Nephron progenitor cell (in vitro differentiated cells): ENCODE measurements at places on chromosomes 4 and X.

DNA sequence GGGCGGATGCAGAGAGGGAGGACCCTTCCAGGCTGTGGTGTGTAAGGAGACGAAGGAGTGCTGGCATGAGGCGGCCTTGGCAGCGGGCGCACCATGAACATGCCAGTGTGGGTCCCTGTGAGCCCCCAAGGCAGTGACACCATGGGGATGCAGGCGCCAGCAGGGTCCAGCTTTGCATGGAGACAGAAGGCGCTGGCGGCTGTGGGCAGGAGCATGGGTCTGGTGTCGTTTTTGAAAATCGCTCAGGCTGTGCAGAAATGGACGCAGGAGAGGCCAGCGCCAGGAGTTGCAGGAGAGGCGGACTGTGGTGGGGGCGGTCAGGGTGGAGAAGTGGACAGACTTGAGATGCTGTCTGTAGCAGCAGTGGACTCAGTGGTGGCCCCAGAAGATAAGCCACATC is 56.1 kb downstream of the PCGF3 start:
- DNase-seq = no peak

DNA sequence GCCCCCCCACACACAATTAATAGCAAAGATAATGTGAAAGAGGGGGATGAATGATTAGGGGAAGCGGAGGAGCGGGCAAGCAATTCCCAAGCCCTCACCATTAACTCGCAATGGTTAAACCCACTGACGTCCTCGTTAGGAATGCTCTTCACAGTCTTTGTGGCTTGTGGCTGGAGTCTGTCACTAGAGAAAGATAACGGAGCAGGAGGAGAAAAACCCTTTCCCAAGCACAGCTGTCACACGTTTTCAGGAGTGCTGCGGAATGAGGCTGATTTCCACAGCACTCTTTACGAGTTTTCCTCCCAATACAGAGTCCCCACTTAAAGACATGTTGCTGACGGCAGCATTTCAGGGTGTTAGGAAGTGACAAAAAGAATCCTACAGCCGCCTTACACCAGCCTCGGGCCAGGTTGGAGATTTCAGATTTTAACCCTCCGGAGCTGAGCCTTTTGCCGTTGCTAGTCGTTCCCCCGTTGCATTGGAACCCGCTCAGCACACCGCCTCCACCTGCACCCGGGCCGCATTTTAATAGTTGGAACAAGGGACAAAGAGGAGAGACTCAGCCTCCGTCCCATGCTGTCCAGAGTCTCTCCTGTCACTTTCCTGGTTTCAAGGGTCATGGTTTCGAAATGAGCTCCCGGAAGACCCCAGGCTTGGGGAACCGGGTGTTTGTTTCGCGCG is 92.2 kb downstream of the GEMIN8 start:
- DNase-seq = no peak

- no peak for DNase-seq
Measured at GRCh38 chr4:163680386-163681098, 186.1 kb downstream of the TMA16 start.

- DNase-seq = no peak
Measured at GRCh38 chrX:20517565-20517964, 250.9 kb upstream of the RPS6KA3 start.

DNA sequence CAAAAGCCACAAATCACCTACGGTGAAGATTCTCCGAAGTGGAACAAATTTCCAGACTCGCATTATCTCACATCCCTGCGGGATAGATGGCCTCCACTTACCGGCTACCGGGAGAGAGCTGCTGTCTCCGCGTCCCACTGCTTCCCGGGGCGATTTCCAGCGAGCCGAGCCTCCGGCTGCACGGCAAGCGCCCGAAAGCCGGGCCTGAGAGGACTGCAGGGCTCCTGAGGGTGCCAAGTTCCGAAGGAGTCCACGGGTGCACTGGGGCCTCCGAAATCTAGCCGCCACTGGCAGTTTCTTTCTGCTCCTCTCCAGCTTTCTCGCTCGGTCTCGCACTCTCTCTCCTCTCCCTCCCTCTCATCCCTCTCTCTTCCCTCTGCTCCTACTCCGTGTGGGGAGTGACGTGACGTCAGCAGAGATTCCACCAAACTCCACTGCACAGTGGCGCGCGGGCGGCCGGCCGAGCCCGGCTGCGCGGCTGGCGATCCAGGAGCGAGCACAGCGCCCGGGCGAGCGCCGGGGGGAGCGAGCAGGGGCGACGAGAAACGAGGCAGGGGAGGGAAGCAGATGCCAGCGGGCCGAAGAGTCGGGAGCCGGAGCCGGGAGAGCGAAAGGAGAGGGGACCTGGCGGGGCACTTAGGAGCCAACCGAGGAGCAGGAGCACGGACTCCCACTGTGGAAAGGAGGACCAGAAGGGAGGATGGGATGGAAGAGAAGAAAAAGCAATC is 14.0 kb upstream of the PITX2 start:
- DNase-seq = peak; percentile 80

DNA sequence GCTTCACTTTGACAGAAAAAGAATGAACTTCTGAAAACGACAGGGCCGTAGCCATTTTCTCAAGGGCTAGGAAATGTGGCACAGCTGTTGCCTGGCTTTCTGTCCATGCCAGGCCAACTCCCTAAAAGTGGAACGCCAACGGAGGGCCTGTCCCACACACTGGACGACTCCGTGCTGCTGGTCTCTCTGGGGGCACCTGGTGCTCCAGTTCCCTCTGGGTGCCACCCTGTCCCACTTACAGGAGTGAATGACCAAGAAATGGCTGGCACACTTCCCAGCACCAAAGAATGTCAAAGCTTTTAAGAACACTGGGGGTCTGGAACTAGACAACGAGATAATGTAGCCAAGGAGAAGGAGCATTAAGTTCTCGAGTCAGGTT is 40.9 kb downstream of the GATB start:
- no peak for DNase-seq

- no peak for DNase-seq
Measured at GRCh38 chr4:159269116-159269515, 166.2 kb downstream of the RAPGEF2 start.

GRCh38 chr4:118784776-118785175 is 51.1 kb downstream of the SEC24D start:
- DNase-seq = no peak

DNA sequence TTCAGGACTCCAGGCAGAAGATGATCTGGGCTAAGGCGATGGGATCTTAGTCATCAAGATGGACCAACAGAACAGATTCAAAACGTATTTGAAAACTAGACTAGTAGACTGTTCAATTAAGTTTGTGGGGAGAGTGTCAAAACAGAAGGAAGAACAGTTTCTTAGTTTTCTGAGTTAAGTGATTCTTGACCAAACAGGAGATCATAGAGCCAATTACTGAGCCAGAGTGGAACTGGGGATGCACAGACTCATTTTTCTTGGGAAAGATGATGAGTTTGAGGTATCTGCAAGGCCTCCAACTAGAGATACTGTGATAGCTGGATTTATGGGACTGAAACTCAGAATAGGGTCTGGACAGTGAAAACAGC is 119.5 kb downstream of the REELD1 start:
- no peak for DNase-seq

- DNase-seq = no peak
Measured at GRCh38 chr4:144318797-144319196, 178.3 kb upstream of the GYPA start.

- DNase-seq = no peak
Measured at GRCh38 chrX:152942077-152942442, 44.2 kb downstream of the ZNF185 start.

DNA sequence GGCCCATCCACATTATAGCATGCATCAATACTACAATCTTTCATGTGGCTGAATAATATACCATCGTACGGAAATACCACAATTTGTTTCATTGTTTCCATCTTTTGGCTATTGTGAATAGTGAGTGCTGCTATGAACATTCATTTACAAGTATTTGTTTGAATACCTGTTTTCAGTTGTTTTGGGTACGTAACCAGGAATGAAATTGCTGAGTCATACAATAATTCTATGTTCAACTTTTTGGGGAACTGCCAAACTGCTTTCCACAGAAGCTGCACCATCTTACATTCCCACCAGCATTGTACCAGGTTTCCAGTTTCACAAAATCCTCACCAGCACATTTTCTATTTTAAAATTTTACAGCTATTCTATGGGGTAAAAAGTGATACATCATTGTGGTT is 28.5 kb upstream of the MANBA start:
- DNase-seq = no peak

DNA sequence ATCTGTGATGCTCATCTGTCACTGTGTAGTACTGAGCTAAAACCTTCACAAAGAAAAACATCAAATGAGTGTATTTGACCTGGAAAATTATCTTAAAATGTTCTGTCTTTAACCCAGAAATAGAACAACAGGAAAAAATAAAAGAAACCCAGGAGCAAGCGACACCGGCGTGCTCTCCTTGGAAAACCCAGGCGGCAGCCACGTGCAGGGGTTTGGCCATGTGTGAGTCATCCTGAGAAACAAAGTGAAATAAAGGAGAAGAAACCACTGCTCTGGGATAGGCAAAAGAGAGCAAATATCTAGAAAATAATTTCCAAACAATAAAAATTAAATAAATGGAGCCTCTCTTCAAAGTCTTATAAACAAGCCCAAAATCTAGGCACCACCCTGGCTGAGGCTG is 20.0 kb upstream of the TMEM128 start:
- DNase-seq = no peak

DNA sequence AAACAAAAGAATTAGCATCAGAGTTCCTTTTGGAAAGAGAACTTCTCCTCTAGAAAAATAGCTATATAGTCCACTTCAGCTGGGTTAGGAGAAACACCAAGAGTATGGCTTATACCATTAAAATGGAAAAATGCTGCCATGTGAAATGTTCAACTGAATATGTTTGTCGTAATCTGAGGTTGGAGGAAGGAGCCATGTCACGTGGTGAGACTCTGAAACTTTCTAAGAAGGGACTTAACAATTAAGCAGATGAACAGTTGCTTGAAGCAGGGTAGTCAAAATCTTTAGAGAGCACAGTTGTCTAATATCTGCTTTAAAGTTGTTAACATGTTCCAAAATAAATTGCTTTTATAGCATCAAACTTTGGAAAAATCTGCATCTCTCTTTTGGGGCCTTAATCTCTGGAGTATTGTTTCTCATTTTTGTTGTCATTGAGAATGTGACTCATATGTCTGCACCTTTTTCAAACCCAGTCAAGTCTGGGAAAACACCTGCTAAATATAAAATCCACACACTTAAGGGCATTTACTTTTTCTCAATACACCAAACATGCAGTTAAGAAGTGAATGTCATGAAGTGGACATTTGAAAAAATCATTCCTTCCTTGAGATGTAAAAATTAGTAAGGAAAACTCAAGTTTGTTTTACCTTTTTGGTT is 168.8 kb upstream of the PDE5A start:
- DNase-seq = no peak

DNA sequence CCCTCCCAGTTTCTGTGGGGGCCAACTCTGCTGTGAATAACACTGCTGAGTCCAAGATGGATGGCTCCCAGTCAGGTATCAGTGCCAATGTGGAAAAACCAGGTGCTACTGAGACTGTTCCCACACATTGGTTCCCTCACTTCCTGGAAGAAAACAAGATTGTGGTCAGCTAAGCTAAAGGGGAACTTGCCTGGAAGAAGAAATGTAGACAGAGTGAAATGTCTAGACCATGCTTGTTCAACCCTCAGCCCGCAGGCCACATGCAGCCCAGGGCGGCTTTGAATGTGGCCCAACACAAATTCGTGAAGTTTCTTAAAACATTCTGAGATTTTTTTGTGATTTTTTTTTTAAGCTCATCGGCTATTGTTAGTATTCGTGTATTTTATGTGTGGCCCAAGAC is 28.6 kb upstream of the UTP14A start:
- DNase-seq = no peak

DNA sequence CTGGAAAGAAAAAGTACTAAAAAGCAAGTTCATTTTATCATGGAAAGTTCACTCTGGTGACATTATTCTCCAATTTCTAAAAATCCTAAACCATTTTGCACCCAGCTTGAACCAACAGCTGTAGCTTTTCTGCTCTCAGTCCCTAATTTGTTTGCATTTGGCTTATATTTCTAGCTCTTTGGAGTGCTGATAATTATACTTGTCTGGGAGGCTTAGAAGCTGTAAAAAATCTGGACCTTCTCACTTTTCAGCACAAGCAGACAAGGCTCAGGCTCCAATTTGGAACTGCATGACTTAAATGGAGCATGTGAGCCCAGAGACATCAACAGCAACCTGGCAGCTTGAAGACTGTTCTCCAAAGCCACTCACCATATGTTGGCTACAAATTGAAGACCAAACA is 170.9 kb upstream of the PCDH18 start:
- no peak for DNase-seq

GRCh38 chr4:162075726-162076125 is 88.1 kb downstream of the FSTL5 start:
- no peak for DNase-seq

GRCh38 chr4:7668271-7668670 is 233.5 kb upstream of the PSAPL1 start:
- no peak for DNase-seq

DNA sequence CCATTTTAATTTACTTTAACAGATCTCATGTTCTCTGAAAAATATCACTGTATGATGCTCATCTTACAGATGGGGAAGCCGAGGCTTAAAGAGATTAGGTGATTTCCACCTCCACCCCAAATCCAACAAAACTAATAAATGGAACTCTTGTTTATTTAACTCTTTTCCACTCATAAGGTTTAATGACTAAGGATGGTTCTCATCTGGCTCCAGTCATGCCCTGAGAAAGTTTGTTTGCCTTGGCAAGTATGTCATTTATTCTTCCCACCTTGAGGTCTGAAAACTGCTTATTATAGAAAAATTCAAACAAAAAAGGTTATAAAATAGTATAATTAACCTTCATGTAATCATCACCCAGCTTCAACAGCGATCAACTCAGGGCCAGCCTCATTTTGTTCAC is 56.3 kb downstream of the PPEF2 start:
- DNase-seq = no peak

- DNase-seq = no peak
Measured at GRCh38 chrX:119249891-119250290, 13.8 kb downstream of the PGRMC1 start.

DNA sequence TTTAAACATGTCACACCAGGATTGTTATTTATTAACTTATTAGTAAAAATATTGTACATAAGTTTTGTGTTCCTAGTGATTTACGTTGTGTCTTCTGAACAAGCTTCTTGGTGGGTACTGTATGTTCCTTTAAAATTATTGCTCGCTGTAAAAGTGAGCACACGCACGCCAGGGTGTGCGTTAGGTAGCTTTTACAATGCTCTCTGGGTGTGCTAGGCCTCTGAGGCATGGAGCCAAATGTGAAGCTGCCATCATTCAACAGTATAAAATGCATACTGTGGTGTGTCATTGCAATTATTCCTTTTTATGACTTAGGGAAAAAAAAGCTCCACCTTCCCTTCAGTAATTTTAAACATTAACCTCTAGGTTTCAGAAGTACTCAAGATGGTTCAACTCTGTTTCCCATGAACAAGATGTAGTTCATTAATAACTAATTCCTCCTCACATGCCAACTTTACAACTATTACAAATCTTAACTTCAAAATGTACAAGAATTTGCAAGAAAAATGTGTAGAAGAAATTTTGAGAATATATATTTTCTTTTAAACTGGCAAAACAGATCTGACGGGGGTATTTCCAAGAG is 42.4 kb downstream of the ATOH1 start:
- DNase-seq = no peak
